Stimulated activated CD8-positive, alpha-beta memory T cell treated with anti-CD3 and anti-CD28 coated beads, Interleukin-15, amount 100 ng/mL, for 24 hours (primary cell): ENCODE measurements at places on chromosomes 11 and 22.

DNA sequence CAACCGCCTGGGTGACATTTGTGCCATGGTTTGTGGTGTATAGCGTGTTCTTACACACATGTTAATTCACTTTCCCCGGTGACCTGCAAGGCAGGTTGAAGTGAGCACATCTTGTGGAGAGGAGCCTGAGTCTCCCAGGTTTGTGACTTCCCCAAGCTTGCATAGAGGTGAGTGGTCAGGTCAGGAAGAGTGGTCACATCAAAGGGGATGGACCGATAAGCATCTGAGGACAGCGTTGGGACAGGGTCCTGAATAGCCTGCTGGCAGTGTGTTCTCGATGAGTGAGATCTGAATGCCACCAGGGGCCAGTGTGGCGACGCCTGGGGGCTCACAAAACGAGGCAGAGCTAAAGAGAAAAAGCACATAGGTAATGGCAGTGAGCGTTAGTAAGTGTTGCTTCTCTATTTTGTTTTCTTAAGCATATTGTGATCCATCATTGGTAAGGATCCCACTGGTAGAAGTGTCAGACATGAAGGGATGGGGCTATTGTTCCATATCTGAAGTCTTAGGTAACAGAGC, 154.6 kb downstream of the GRIK4 start:
- no peak for DNase-seq

- no peak for DNase-seq
Measured at GRCh38 chr22:40519284-40519947, 117.1 kb downstream of the MRTFA start.

GRCh38 chr11:97570636-97571035, 1180.8 kb downstream of the JRKL start:
- DNase-seq: no peak

GRCh38 chr11:66015454-66015881, 3.7 kb downstream of the CST6 start:
- no peak for DNase-seq

DNA sequence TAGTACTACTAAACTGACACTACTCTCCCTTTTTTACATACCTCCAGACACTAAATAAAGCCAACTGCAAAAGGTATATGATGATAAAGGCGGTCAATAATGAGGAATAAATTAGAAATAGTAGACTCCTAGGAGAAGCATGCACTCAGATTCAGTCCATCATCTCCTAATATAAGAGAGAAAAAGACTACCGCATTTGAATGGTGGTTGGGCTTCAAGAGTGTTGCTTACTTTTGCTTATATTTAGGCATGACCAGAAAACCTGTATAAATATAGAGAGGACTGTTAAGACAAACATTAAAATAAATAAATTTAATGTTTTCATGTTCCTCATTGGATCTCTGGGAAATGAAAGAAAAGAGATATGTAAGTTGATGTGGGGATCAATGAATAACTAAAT, 1137.0 kb downstream of the FAM181B start:
- no peak for DNase-seq
